ENCODE measurements at places on chromosomes 11 and 22.

- no peak for DNase-seq
Observed at GRCh38 chr11:48182860-48183526, 33.6 kb upstream of the OR4B1 start.

- DNase-seq = no peak
Observed at GRCh38 chr11:121904148-121904547, 211.9 kb downstream of the BLID start.

DNA sequence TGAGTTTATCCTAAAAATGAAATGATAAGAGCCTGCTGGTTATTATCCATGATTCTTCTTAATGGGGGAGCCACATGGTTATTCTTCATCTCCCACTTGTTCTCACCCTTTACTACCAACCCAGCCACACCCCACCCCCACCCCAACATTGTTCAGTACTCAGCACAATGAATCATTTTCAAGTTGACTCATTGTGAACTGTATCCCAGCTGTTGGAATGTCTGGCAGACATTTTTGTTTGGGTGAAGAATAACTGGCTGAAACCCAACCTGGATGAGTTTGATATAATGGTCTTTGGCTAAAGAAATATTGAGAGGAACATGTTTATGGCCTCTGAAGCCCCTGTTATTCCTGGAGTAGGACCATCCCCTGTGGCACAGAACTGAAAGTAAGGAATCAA, 136.2 kb downstream of the ELP4 start:
- no peak for DNase-seq

GRCh38 chr11:77374611-77375031, 73.1 kb upstream of the GDPD4 start:
- no peak for DNase-seq

- no peak for DNase-seq
Observed at GRCh38 chr11:60855726-60856633, at the start of gene PTGDR2. PTGDR2 (minus strand) TSS chr11:60855950; CDS start chr11:60853722, 2,228 bp downstream.

DNA sequence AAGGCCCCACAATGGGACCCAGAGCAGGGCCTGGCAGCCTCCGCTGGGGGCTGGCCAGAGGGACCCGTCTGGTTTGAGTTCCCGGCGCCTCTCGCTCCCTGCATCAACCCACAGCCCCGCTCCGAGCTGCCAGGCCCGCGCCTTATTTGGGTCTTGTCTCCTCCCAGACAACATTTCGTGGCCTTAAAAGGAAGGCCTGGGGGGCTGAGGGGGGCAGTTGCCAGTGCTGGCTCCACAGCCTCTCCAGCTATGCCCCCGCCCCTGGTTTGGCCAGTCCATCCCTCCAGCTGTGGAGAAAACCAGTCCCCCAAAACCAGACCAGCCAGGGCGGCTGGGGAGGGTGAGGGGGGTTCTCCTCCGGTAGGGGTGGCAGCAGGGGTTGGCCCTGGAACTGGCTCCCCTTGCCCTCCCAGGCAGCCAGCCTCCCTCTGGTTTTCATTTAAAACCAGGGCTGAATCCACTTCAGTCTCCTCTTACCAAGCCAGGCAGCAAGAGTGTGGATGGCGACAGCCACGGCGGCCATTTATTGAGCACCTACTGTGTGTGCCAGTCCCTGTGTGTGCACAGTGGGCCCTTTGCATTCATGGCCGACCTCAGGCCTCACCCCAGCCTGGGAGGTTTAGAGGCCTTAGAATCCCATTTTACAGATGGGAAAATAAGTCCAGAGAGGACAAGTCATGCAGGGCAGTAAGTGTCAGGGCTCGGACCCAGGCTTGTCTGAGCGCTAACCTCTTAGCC, 18.6 kb downstream of the EMID1 start:
- no peak for DNase-seq
